ENCODE measurements at places on chromosomes 5 and 9. TPM values are rescaled to one million over a fixed set of nuclear protein-coding genes. Genes with fewer than 3 reads are reported as not detected.
A peak's percentile ranks its signal among the peaks of the same experiment; 100 is the strongest.

DNA sequence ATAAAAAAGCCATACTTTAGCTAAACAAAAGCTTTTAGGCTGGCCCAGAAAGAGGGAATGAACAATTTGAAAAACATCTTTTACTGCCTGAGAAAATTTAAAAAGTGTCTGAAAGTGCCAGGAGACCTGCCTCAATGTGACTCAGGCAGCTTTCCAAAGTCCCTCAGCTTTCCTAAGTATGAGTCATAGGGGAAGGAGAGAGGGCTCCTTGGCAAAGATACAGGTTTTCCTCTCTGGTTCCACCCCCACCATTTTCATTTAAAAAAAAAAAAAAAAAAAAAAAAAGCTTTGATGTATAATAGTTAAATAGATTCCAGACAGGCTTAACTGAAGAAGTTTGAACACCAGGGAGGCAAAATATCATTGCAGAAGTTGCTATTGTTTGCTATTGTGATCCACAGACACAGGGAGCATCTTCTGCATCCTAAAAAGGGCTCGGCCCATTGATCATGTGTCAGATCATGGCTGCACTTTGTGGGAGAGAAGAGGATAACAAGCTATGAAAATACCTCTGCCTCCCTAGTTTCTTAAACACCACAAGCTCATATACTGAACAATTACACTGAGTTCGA, 71.5 kb downstream of the MRPS27 start:
- DNase-seq: peak; percentile 46

Gene NEUROG1
- not detected for total RNA-seq

Gene BRINP1
- 0.13 TPM for total RNA-seq

Gene SPRY4
- 33.6 TPM for total RNA-seq

- no peak for DNase-seq
Observed at GRCh38 chr9:92349771-92350739, 24.3 kb downstream of the CENPP start.

DNA sequence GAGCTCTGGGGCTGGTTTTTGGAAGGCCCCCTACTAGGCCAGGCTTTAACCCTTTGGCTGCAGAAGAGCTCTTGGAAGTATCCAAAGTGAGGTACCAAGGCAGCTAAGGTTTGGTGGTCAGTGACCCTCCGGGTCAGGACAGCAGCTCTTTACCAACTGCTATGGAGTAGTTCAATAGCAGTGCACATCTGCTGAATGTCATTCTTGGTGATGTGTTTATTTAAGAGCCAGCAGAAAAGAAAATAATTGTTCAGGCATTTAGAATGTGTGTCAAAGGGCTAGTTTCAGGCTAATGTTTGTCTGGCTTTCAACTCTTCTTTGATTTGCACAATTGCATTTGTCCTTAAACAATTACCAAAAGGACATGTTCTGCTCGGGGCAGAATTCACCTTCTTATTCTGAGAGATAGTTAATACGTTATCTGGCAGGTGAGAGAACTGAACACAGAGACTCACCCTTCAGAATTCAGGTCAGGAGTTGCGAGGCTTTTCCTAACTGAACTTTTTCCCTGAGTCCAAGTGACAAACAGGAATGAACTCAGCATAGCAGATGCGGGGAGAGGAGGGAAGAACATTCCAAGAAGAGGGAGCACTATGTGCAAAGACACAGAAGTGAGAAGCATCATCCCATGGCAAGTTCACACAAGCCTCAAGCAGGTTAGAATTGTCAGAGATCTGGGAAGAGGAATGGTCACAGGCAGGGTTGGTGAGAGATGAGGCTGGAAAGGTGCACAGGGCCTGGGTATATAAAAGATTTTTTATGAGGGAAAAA, 556.7 kb upstream of the TLE4 start:
- DNase-seq: no peak
